ENCODE measurements at places on chromosomes 12 and 14. TPM values are rescaled to one million over a fixed set of nuclear protein-coding genes. Genes with fewer than 3 reads are reported as not detected.

Gene SLC41A2
- 2.9 TPM for total RNA-seq

Gene SOX5
- total RNA-seq: 1.4 TPM

Gene RBP5
- total RNA-seq: not detected

Gene DLK1
- total RNA-seq: not detected

Gene FKBP4
- 44.9 TPM for total RNA-seq

Gene STX2
- 41.1 TPM for total RNA-seq

Gene ALDH1L2
- total RNA-seq: not detected

Gene WSCD2
- not detected for total RNA-seq

Gene LRP1-AS
- total RNA-seq: not detected

Gene GPR68
- total RNA-seq: 12.4 TPM

Gene KRT6C
- not detected for total RNA-seq

Gene TMEM132C
- not detected for total RNA-seq

Gene TCL1A
- not detected for total RNA-seq

Gene FOXN4
- total RNA-seq: not detected

Gene ADAM20
- 0.37 TPM for total RNA-seq

Gene SERPINA3
- total RNA-seq: not detected

Gene ETFBKMT
- 1.2 TPM for total RNA-seq

Gene FOXM1
- 1.6 TPM for total RNA-seq

Gene OR11H7
- total RNA-seq: not detected

Gene ASCL1
- not detected for total RNA-seq

Gene KRT3
- total RNA-seq: not detected

Gene RDH5
- 12.9 TPM for total RNA-seq

Gene SCNN1A
- total RNA-seq: 2.1 TPM

Gene PCED1B
- total RNA-seq: 48.6 TPM
